NCI-H1105 treated with DMSO at 0.1 percent for 48 hours (cell line): ENCODE measurements at places on chromosomes 5 and 9.

GRCh38 chr5:127938746-127939145 lies 144.8 kb upstream of the SLC12A2 start:
- no peak for DNase-seq

GRCh38 chr5:32317041-32317440 lies 4.3 kb upstream of the MTMR12 start:
- DNase-seq, result no peak

- DNase-seq, result no peak
Measured at GRCh38 chr9:89427621-89428221, 70.2 kb downstream of the SEMA4D start.

- DNase-seq, result no peak
Measured at GRCh38 chr5:76556511-76557221, 66.5 kb downstream of the F2RL2 start.

GRCh38 chr5:6568889-6569288 lies 64.0 kb downstream of the NSUN2 start:
- DNase-seq, result no peak

DNA sequence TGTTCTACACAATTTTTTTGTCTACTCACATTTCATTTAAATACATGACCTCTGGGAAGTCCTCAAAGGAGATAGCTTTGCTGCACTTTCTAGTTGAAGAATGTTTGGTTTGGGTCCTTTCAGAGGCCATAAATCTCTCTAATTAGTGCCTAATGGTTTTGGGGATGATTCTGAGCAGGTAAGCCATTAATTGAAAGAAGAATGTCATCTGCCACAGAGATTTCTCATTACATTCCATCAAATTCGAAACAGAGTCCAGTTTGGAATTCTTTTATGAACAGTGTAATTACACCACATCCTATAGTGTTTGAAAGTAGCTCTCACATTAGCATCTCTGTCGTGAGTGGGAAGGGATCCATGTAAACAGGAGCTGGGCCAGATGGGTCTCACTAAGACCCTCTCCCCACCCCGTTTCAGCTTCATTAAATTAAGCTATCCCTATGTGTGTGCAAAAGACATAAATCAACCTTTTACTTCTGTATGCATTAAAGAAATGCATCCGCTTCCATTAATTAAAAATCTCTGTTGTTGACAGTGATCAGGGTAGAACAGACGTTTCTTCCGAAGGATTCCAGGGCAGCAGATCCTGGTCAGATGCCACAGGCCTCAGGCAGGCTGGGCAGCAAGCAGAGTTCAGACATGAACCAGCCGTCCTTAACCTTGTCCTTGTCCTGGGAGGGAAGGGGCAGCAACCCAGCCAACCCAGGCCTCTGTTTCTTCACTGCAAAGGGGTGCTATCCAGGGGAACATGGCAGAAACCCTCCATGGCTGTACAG lies 99.8 kb upstream of the MAP1B start:
- DNase-seq, result no peak

GRCh38 chr5:149438711-149439132 lies 59.6 kb upstream of the IL17B start:
- no peak for DNase-seq
